ENCODE measurements at places on chromosomes 2 and 18.

DNA sequence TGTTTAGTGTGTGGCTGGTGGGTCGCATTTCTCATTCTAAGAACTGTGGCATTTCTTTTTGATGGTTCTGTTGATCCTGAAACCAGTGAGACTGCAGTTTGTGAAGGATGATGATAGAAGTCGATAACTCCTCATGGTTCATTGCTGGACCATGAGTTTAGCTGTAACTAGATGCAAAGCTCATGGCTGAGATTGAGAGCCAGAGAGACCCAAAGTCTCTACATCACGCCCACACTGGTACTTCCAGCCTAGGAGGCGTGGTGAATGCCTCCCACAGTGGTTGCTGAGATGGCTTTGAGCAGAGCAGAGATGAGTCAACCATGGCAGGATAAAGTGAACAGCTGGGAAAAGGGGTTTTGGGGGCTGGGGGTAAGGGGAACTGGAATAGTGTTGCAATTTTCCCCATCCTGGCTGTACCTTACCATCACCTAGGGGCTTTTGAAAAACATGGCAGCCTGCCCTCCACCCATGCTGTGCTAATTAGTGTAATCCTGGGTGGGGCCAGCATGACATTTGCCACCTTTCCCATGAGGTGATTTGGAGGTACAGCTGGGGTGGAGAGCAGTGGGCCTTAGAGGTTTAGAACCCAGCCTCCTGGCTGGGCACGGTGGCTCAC lies 24.1 kb downstream of the INPP4A start:
- peak; percentile 27 for DNase-seq

DNA sequence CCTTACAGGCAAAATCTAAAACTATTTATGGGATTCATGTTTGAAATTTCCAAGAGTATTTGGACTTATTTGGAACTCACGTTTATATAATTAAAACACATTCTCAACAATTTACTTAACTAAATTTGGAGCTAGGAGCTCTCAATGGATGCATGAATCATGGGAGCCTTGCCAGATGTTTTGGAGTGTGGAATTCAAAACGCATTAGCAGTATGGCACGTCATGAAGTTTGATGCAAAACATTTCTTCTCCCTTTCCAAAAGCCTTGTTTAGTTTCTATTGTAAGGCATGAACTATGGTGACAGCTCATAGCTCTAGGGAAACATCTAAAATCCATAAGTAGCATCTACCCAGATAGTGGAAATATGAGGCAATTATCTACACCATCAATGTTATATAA lies 701.6 kb downstream of the SATB2 start:
- peak; percentile 75 for DNase-seq

GRCh38 chr2:196415384-196415783 lies 224.1 kb upstream of the CCDC150 start:
- no peak for DNase-seq

GRCh38 chr2:226426292-226426736 lies 373.3 kb downstream of the IRS1 start:
- DNase-seq: peak; percentile 93

DNA sequence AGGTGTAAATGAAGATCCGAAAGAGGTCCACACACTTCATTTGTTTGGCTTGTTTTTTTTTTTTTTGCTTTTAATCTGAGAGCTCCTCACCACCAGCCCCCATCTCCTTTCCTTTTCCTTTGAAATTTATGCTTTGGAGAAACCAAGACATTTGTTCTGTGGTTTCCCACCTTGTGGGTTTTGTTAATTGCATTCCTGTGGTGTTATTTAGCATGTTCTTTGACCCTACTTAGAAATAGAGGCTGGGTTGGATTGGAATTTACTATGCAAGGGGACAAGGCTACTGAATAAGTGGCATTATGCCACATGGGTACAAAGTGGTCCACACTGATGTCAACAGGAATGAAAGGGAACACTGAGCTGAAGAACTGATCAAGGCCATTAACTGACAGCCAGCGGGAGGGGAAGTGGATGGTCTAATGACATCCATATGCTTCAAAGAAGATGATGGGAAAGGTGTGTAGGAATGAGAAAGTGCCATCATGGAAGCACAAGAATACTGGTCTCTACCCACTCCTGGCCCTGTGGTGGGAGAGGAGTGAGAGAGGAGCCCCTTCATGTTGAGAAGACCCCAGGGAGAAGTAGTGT lies 8.9 kb downstream of the CCL20 start:
- DNase-seq: peak; percentile 31

- DNase-seq: peak; percentile 98
Measured at GRCh38 chr2:68828887-68829708, 42.1 kb downstream of the BMP10 start.

DNA sequence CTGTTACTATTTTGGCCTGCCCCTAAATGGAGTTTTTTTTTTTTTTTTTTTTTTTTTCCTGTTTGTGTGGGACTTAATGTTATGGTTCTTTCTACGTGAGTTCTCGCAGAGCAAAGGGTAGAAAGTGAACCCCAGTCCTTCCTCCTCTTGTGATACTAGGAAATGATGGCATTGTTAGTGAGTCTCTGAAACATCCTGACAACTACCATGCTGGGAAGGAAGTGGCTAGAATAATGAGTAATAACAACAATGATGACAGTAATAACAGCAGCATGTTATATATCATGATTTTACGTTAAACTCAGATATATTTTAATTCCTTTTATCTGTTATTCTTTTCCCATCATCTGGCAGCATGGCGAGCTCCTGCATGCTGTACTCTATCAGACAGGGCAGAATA lies 216.2 kb upstream of the LINC00305 start:
- DNase-seq: no peak

- no peak for DNase-seq
Measured at GRCh38 chr2:65566617-65567016, 134.2 kb upstream of the SPRED2 start.

- DNase-seq: peak; percentile 3
Measured at GRCh38 chr2:84077496-84077895, 381.6 kb downstream of the SUCLG1 start.

- no peak for DNase-seq
Measured at GRCh38 chr2:80166483-80167171, 137.9 kb downstream of the LRRTM1 start.

DNA sequence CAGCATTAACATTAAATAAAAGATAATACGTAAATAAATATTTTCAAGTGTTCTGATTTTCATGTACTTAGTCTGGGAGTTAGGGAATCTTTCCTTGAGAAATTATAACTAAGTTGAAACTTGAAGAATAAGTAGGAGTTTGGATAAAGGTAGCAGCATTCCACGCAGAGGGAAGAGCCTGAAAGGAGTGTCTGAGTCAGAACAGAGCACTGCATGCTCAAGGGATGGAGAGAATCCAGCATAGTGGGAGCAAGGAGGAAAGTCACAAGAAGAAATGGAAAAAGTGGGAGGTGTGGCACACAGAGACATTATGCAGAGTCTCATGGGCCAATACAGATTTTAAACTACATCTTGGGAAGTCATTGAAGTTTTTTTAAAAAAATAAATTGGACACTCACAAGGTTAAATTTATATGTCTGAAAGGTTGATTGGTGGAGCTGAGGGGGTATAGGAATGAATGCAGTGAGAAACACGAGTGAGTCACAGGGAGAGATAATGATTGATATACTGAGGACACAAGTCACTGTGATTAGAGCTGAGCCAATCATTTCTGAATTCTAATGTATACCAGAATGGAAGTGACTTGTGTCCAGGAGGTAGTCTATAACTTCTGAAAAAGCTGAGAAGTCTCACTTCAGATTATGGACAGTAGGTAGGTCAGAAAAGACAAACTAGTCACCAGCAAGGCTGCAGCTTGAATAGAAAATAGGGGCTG lies 66.9 kb downstream of the ICOS start:
- no peak for DNase-seq

- no peak for DNase-seq
Measured at GRCh38 chr2:232076736-232077135, 115.2 kb downstream of the DIS3L2 start.

DNA sequence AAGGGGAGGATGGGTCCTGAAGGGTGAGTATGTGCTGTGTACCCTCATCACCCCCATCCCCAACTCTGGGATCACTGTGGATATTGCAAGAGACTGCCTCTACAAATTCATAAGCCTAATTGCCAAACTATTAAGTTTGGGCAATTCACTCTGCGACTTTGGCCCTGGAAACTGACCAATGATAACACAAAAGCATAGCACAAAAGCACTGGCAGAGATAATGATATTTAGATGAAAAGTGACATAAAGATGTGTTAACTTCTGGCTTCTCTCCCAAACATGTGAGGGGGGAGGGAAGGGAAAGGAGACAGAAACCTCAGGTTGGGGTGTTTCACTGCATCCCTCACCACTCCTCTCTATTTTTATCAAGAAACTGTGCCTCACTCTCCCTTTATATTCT lies 150.3 kb downstream of the SATB2 start:
- peak; percentile 27 for DNase-seq

- DNase-seq: no peak
Measured at GRCh38 chr2:25314514-25315315, 27.0 kb downstream of the DNMT3A start.

- DNase-seq: peak; percentile 16
Measured at GRCh38 chr2:88032070-88032702, 15.8 kb upstream of the RNU2-63P start.

- DNase-seq: no peak
Measured at GRCh38 chr2:114024326-114024725, 134.4 kb downstream of the ACTR3 start.

- DNase-seq: no peak
Measured at GRCh38 chr18:77733292-77733903, 483.8 kb downstream of the GALR1 start.

- DNase-seq: no peak
Measured at GRCh38 chr2:121450301-121450700, 80.4 kb upstream of the RNU4ATAC start.

DNA sequence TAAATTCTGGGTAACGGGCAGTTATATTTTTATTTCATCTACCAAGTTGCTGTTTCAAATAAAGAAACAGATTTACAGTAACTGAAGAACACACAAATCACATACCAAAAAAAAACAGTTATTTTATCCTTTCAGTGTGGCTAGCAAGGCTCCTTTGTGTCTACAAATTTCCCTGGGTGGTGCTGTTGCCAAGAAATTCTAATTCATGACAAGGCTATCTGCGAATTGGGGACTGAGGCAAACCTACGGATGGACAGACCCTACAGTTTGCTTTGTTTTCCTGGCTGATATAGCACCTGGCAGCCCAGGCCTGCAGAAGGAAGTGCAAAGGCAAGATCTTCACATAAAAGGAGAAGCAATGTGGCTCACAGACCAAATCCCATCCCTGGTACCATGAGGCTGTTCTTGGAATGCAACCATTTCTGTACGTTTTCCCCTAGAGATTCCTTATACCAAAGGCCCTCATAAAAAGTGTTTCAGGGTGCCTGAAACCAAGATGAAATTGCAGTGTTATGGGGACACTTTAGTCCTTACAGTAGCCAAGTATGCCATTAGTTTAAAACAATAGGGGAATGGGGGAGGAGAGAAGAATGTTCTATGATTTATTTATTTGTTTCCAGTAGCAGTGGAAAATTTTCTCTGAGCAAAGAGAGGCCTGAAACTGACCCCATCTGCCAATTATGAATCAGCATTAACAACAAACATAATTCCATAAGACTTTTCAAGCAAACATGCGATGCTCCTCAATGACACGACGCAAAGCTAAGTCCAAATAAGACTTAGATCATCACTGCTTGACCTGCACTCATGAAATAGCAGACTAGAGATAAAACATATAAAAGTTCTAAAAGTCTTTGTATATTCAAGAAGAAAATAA lies 4.3 kb downstream of the KLF7 start:
- peak; percentile 85 for DNase-seq

DNA sequence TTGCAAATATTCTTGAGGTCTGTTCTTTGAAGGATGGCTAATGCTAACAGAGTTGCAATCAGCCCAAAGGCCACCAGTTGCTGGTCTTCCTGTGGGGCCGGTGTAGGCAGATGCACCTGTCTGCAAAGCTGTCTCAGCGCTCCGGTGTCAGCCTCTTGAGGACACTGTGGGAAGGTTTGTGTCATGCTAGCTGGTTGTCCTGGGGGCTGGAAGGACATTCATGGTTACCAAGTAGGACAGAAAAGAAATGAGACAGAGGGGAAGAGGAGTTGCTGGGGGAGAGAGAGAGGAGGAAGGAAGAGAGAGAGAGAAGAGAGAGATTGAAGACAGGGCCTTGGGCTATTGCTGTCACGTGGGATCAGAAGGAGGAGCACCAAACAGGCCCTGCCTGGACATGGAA lies 639.6 kb upstream of the HS6ST1 start:
- DNase-seq: no peak

- DNase-seq: peak; percentile 28
Measured at GRCh38 chr18:80154293-80154692, 45.2 kb downstream of the ADNP2 start.

DNA sequence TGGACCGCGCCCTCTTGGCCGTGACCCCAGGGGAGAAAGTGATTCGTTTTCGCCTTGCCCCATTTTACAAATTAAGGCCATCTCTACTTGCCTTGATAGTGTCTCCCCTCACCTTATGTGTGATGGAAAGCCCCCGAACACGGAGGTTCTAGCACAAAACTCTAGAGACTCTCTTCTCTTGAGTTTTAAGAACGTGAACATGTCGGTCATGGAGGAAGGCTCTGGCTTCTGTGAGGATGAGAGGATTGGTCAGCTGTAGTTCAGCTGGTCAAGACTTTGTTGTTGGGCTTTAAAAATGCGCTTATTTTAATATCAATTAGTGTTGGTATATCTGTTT lies 828 bp downstream of the DYNC1I2 start:
- DNase-seq: peak; percentile 43

GRCh38 chr2:204917089-204917701 lies 371.9 kb downstream of the PARD3B start:
- no peak for DNase-seq

DNA sequence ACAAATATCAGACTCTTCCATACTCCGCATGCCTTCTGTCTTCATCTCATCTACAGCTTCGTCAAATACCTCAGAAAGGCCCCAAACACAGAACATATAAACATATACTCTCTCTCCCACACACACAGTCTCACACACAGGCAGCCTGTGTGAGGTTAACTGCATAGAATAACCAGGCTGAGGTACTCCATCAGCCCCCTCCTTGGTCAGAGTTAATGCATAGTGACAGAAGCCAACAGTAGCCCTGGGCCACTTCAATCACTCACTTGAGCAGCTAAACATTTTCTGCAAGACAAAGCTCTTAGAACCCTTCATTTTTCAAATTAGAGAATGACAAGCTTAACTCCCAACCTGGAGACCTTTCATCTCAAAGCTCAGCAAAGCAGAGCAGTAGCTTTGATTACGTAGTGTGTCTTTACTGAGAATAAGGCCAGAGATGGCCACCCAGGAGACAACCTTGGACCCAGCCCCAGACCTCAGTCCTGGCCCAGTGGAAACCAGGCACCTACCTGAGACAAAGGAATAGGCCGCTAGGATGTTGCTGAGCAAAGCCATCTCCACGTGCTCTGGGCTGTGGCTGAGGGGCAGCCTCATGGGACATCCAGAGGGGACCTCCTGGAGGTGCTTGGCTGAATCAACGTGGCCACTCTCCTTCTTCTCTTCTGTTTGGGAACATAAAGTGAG lies 43.0 kb downstream of the EVA1A start:
- no peak for DNase-seq

DNA sequence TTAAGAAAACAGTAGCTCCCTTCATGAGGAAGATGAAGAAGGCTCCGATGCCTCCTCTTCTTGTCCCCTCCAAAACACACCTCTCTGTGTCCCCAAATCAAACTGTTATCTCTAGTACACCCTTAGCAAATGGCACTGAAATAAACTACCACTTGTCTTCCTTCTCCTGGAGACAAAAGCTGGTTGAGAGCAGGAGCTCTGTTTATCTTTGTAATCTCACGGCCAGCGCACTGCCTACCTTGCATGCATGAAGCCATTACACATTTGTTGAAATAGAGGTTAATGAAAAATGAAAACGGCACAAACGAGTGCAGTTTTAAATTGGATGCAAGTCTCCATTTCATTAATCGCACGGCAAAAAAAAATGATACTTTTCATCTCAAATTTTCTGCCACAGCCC lies 113.7 kb downstream of the EPB41L3 start:
- no peak for DNase-seq

- DNase-seq: peak; percentile 11
Measured at GRCh38 chr2:202436626-202437025, 60.5 kb downstream of the BMPR2 start.

All from EH (cell line).